T1000 (cell line): ENCODE measurements at places on chromosomes 1 and 21.
A peak's percentile ranks its signal among the peaks of the same experiment; 100 is the strongest.

GRCh38 chr21:42277593-42277992 lies 37.6 kb downstream of the TFF3 start:
- DNase-seq, result no peak

GRCh38 chr1:201504799-201505502 lies 2.0 kb downstream of the CSRP1 start:
- no peak for DNase-seq

GRCh38 chr1:33682371-33682770 lies 181.5 kb upstream of the HMGB4 start:
- DNase-seq, result no peak

GRCh38 chr1:198908995-198909394 lies 270.2 kb downstream of the PTPRC start:
- no peak for DNase-seq

DNA sequence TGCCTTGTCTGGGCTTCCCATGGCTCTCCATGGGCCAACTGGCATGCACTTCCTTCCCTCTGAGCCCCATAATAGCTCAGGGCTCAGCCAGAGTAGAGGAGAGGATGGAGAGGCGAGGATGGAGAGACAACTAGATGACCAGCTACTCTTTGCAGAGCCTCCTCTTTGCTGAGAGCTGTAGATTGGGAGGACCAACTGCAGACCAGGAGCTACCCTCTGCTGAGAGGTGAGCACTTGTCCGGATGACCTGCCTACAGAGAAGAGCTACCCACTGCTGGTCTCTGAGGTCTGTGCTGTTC lies 58.0 kb upstream of the ETV3 start:
- DNase-seq, result no peak

- DNase-seq, result no peak
Measured at GRCh38 chr21:45383111-45383614, 21.8 kb upstream of the COL18A1 start.

GRCh38 chr1:248816042-248816851 lies 9.5 kb downstream of the SH3BP5L start:
- no peak for DNase-seq

GRCh38 chr1:154325583-154326545 lies 539 bp downstream of the ATP8B2 start:
- DNase-seq, result peak; percentile 49

GRCh38 chr1:59552007-59552406 lies 255.1 kb downstream of the FGGY start:
- no peak for DNase-seq

DNA sequence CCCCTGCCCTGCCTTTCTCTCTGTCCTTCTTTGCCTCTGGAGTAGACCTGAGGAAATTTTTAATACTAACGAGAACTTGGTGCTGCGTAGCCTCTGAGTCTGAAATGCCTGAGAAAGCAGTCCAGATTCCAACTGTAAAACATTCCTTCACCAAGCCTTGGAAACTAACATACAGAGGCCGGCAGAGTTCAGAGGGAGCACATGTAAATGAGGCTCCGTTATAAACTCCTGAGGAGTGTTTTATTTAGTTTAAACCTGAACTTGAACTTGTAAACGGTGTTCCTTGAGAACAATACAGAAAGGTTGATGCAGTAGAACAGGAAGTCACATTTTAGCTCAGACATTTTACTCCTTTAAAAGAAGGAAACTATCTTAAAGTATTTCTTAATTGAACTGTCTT lies 280.7 kb downstream of the TM2D1 start:
- no peak for DNase-seq

- DNase-seq, result no peak
Measured at GRCh38 chr21:45581322-45581712, 39.1 kb upstream of the SLC19A1 start.

GRCh38 chr1:27144920-27145661 lies 9.8 kb downstream of the SLC9A1 start:
- DNase-seq, result no peak

GRCh38 chr1:112579801-112580510 lies 39.0 kb downstream of the ST7L start:
- no peak for DNase-seq

GRCh38 chr1:25711555-25712298 lies 88.3 kb upstream of the SELENON start:
- no peak for DNase-seq

DNA sequence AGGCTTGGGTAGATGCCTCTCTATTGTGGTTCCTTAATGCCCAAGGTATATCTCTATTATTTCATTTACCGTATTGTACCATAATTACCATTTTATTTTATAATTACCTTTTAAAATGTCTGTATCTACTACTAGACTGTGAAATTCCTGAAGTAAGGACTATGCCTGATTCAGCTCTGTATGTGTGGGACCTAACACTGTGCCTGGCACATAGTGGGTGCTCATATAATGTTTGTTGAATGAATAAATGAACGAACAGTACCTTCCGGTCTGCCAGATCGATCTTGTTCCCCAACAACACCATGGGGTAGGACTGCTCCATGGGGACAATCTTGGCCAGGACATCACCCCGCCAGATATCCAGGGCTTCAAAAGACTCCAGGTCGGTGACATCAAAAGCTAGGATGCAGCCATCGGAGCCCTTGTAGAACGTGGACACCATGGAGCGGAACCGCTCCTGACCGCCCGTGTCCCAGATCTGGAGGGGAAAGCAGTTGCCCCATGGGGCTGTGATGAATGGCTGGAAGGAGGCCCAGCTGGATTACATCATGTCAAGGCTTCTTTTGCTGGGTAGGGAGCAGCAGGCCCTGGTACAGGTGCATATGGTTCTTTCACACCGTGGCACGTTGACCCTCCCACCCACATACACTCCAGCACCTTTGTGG lies 10.8 kb downstream of the RAB7B start:
- DNase-seq, result no peak

- DNase-seq, result no peak
Measured at GRCh38 chr1:27609618-27610240, 5.8 kb upstream of the AHDC1 start.

GRCh38 chr1:111967067-111967690 lies 22.3 kb downstream of the KCND3 start:
- DNase-seq, result no peak
